CD4-positive, alpha-beta T cell (primary cell): ENCODE measurements at places on chromosomes 6 and 20.

DNA sequence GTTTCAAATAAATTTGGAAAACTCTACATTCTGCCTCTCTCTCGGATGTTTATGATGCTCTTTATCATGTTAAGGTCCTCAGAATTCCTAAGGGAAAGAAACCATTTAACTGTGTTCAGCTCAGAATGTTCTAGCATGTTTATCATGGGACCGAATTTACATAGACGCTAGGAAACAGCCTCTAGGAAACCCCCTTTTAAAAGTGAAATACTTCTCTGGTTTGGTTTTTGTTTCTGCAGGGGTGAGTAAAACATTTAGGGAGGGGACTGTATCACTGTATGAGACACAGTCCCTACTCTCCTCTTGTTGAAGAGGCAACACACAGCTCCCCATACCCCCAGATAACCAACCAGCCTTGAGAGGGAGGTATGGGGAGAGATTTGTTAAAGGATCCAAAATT is 267.6 kb upstream of the SUPT3H start:
- DNase-seq: no peak

DNA sequence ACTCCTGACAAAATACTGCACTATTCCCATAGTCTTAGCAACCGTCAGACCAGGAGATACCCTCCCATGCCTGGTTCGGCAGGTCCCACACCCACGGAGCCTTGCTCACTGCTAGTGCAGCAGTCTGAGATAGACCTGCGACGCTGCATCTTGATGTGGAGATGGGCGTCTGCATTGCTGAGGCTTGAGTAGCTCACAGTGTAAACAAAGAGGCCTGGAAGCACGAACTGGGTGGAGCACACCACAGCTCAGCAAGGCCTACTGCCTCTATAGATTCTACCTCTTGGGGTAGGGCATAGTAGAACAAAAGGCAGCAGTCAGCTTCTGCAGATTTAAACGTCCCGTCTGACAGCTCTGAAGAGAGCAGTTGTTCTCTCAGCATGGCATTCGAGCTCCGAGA is 25.4 kb downstream of the TMEM244 start:
- no peak for DNase-seq

- DNase-seq: no peak
These were observed 38.8 kb upstream of the ZFP64 start for GRCh38 chr20:52230409-52230808.

GRCh38 chr6:139765825-139766285 is 391.4 kb upstream of the CITED2 start:
- no peak for DNase-seq

DNA sequence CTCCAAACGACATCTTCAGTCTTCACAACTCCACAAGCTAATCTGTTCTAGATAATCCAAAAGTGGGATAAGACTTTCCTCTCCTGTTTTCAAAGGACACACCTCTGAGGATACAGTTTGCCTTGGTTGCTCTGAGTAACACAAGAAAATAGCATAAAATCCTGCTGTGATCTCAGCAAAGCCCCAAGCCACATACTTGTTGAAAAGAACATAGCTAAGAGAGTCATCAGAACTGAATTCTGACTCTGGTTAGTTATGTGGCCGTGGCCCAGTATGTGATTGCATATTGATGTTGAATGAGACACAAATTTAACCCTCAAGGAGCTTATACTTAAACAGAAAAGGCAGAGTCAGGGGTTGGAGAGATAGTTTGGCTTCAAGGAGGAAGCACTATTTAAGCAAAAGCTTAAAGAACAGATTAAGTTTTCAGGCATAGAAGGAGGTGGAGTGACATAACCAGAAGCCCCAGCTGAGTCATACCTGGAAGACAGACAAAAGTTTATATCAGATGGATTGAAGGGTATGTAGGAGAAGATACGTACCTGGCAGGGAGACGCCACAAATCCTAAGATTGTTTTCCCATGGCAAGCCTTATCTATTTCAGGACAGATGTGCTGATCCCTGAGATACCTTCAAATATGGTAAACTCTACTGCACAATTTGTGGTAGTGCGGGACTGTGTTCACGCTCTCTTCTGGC is 41.2 kb downstream of the OPN5 start:
- DNase-seq: no peak

DNA sequence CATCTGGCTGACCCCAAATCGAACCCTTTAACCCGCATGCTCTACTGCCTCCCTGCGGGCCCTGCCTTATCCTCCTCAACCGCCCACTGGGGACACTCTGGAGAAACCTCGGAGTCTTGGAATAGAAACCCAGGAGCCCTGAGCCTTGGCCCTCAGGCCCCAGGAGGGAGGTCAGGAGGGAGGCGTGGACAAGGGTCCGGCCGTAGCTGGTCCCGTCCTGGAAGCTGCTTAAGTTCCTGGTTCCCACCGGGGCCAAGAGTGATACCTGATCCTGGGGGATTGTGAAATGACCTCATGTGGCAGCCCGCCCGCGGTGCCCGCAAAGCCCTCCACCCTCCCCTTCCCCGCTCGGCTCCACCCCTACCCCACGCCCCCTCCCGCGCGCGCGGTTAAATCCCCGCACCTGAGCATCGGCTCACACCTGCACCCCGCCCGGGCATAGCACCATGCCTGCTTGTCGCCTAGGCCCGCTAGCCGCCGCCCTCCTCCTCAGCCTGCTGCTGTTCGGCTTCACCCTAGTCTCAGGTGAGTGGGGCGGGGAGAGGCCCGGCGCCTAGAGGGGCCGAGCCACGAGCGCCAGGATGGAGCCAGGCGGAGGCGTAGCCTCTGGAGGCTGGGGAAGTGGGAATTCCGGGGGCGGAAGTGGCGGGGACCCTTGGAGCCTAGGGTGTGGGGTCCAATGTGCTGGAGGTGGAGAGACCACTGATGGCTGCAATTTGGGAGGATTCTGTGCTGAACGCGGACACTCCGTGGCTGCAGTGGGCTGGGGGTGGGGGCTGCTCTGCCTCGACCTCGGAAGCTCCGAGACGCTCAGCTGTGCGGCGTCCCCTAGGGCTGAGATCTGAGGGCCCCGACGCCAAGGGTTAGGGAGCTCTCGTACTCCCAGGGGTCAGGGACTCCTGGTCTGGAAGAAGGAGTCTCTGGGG is at the start of gene WFDC2:
Gene WFDC2, plus strand, starts transcription at position 418 of the 926 bp plus-strand sequence. Its CDS starts 29 bp downstream, at position 447.
- no peak for DNase-seq

DNA sequence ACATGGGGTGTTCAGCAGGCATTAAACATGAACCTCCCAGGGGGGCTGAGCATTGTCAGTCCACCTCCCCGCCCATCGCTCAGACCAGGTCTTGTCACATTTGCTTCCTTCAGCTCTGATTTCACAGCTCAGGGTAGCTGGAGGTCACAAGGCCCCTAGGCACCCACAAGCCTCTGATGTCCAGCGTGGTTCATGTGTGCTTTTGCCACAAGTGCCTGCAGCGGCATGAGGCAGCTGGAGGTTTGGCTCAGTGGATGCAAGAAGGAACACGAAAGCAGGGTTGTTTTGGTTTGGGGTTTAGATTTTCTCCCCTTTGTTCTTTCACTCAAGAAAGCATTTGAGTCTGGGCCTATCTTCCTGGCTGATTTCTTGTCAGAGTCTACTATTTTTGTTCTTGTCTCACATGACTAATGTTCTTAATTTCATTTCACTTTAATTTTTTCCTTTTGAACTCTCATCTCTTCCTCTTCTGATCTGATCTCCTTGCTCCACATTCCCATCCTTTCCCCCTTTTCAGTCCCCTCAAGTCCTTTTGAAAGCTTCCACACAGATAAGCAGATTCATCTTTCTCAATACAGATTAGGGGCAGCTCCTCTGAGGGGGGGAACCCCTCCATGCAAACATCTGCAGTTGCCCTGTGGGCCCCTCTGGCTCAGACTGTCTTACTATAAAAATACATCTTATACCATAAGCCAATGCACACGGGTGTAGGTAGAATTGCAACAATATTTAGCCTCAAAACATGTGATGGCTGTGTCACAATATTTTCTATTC is 68.1 kb upstream of the CEP85L start:
- peak; percentile 44 for DNase-seq

- no peak for DNase-seq
These were observed 4.1 kb upstream of the TOX2 start for GRCh38 chr20:43910564-43910963.

- DNase-seq: no peak
These were observed 107.6 kb downstream of the JAG1 start for GRCh38 chr20:10565922-10566897.

GRCh38 chr20:1209447-1210387 is 6.5 kb downstream of the C20orf202 start:
- no peak for DNase-seq

DNA sequence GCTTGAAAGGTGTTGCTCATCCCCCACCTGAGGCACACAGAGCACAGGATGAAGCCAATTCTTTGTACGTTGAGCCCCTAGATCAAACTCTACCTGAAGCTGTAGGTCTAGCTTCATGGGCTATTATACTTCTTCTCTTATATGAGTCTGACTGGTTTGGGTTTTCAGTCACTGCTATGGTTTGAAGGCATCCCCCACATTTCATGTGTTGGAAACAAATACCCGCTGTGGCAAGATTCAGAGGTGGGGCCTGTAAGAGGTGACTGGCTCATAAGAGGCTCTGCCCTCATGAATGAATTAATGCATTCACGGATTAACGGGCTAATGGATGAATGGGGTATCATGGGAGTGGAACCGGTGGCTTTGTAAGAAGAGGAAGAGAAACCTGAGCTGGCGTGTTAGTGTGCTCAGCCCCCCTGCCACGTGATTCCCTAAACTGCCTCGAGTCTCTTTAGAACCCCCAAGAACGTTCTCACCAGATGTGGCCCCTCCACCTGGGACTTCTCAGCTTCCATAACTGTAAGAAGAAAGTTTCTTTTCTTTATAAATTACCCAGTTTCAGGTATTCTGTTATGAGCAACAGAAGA is 39.2 kb downstream of the PREX1 start:
- DNase-seq: no peak

GRCh38 chr6:53770780-53771249 is 24.0 kb upstream of the LRRC1 start:
- no peak for DNase-seq

DNA sequence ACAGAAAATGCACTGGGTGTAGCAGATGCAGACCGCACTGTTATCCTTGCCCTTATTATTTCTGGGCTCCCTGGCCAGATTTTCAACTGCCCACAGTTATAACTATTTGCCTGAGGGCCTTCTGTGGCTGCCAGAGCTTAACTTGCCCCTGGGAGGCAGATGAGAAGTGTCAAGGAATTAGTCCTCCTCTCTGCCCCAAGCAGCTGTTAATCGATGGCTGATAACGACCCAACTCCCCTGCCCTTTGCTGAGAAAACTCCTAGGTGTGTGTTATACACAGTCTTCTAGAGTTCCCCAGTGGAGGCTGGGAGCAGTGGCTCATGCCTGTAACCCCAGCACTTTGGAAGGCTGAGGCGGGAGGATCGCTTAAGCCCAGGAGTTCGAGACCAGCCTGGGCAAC is 44.4 kb upstream of the SHLD1 start:
- no peak for DNase-seq

- DNase-seq: no peak
These were observed 166.3 kb upstream of the DTNBP1 start for GRCh38 chr6:15829156-15829555.

- no peak for DNase-seq
These were observed 3.7 kb downstream of the SGK1 start for GRCh38 chr6:134314006-134314821.
